Tongue (tissue), 3 donors: ENCODE measurements at places on chromosomes 12 and 14.

DNA sequence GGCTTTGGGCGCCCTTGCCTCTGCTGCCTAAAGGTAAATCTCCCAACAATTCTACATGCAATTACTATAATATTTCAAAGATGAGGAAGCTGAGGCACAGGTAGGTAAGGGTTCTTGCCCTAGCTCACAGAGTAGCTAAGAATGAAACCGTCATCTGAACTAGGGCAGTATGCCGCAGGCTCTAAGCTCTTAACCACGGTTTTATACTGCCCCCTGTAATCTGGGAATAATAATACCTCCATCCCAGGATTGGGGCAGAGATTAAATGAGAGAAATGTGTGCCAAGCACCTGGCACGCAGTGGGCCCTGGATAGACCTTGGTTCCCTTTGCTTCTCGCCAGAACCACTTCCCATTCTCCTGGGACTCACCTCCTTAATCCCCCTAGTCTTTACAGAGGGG, 1.5 kb upstream of the HRK start:
- DNase-seq = peak; percentile 49

DNA sequence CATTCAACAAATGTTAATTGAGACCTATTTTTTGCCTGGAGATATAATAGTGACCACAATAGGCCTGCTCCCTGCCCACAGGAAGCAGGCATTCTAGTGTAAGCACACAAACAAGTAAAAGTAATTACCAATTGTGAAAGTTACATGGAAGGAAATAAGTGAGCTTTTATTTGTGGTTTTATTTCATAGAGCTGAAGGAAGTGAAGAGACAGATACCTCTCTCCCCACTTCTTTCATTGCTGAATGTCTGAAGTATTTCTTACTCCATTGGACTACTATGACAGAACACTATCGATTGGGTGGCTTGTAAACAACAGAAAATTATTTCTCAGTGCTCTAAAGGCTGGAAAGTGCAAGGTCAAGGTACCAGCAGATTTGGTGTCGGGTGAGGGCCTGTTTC, 183.5 kb downstream of the PRKCH start:
- DNase-seq = no peak

- DNase-seq = peak; percentile 4
Observed at GRCh38 chr12:77213319-77213718, 147.9 kb upstream of the E2F7 start.

GRCh38 chr14:44135972-44136371, 371.1 kb downstream of the FSCB start:
- DNase-seq = no peak

GRCh38 chr14:99773521-99774497, 19.4 kb upstream of the EML1 start:
- no peak for DNase-seq

- no peak for DNase-seq
Observed at GRCh38 chr12:20018406-20018805, 349.9 kb upstream of the PDE3A start.

DNA sequence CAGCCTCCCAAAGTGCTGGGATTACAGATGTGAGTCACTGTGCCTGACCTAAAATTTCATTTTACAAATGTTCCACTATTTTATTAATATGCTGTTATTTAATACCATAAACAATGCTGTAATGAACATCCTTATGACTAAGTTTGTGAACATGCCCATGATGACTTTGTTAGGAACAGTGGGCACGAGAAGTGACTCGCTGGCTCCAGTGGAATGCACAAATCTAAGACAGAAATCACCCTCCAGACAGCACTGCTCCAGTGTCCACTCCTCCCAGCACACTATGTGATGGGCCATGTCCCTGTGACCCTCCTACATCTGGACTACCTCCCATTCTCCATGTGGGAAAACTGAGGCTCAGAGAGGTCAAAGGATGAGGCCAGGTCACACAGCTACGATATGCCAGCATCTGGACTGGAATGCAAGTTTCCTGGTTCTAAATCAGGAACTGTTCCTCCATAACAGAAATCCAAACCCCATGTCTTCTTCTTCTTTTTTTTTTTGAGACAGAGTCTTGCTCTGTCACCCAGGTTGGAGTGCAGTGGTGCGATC, 57.9 kb downstream of the GPR68 start:
- DNase-seq = no peak

GRCh38 chr12:127306604-127307215, 960.3 kb upstream of the TMEM132C start:
- no peak for DNase-seq

DNA sequence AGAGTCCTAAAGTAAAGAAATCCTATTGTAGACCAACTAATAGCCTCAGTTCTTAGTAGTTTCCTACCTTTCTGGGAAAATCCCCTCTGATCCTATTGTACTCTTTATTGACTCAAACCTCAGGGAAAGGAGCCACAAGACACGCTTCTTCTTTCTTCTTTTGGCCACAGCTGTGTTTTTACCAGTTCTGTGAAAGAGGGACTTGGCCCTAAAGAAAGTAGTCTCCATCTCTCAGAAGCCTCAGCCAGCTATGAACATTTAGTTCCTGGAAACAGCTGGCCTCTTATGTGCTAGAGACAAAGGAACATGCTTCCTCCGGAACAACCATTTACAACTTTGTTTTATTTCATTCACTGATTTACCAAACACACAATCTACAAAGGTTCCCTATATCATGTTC, 66.1 kb upstream of the ARID2 start:
- peak; percentile 13 for DNase-seq

DNA sequence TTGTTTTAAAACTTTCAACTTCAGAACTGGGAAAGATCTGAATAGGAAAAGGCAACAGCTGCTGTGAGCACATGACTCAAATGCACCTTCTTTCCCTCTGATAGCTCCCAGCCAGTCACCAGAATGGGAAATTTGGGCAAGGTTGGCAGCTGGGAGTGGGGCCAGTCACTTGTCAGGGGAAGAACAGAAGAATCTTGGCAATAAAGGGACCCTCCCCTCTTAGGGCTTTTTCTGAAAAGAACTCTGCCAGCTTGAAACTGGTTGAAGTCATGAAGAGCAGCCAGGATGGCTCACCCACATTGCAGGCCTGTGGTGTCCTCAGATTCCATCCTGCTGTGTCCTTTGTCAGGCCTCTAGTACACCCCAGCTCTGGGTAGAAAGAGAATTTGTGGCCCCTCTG, 10.3 kb upstream of the RIC8B start:
- DNase-seq = no peak

DNA sequence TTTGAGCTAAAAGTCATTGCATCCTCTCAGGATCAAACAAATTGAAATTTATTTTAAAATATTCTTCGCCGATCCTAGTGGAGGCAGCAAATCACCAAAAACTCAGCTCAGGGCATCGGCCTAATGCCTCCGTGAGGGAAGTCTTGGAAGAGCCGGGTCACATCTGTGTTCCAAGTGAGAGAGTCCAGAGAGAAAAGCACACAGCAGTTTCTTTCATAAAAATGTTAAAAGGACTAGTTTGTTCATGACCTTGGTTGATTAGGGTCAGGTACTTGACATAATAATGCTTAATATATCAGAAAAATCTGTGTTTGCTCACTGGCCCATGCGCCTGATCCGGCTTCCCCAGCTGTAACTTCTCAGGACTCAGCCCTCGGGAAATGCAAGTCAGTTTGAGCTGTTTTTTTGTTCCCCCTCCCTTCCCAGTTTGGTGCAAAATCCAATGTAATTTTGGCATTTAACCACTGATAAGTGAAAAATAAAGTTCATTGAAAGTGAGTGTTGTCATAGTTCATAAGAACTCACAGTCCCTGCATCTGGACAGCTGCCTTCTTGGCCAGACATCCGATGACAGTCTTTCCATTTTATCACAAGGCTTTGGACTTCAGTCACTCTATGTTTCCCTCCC, 161.7 kb downstream of the CAND1 start:
- DNase-seq = peak; percentile 85

- DNase-seq = peak; percentile 80
Observed at GRCh38 chr12:42129595-42130204, 15.0 kb downstream of the GXYLT1 start.

GRCh38 chr12:119679081-119679480, 11.1 kb downstream of the PRKAB1 start:
- no peak for DNase-seq

DNA sequence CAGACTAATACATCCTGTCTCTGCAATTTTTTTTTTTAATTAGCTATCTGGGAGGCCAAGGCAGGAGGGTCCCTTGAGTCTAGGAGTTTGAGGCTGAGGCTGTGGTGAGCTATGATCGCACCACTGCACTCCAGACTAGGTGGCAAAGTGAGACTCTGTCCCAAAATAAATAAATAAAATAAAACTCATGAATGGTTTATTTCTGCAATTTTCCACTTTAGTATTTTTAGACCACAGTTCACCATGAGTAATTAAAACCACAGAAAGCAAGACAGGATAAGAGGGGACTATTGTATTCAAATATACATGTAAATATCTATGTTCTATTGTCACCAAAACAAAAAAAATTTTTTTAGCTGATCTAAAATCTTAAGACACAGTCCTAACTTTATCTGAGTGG, 17.8 kb downstream of the TAOK3 start:
- DNase-seq = no peak

- no peak for DNase-seq
Observed at GRCh38 chr12:47789712-47790489, 16.9 kb downstream of the SLC48A1 start.

DNA sequence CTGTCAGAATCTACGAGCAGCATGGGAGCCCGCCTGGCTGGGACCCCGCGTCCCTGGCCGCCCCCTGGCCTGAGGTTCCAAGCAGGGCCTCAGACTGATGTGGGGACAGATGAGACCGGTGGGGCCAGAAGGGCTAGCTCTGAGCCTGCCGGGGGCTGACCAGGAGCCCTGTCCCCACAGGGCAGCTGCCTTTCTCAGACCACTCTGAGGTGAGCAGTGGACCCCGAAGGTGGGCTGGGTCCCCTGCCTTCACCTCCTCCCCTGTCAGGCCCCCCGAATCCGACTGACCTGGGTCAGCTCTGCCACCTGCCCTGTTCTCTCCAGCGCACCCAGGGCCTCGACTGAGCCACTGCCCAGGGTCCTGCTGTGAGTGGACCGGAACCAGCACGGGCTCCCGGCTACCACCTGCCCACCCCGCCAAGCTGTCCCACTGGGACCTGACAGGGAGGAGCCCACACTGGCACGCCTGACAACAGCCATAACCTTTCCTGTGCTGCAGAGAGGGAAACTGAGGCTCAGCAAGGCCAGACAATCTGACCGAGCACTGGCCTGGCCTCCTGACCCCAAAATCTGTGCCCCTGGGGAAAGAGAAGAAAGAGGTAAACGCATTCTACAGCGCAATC, 29.7 kb upstream of the TMEM179 start:
- no peak for DNase-seq

DNA sequence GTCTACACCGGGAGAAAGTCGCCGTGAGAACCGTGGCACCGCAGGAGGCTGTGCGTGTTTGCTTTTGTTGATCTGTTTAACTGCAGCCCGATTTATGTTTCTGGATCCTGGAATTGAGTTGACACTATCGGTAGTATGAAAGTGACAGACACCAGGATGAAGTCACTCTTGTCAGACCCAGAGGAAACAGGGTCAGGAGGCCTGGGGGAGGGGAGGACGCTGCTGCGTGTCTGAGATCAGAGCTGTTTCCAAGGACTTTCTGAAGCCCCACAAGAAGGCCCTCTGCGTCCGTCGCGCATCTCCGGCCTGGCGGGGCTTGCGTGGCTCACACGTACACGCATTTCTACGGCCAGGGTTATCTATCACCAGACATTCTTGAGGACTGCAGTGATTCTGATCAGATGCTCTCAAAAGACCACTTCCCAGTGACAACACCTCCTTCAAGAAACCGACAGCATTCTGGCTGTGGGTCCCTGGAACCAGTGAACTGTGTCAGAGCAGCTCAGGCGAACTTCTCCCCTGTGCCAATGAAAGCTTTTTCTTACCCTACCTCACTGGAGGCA, 263.4 kb downstream of the ADGRD1 start:
- DNase-seq = no peak

DNA sequence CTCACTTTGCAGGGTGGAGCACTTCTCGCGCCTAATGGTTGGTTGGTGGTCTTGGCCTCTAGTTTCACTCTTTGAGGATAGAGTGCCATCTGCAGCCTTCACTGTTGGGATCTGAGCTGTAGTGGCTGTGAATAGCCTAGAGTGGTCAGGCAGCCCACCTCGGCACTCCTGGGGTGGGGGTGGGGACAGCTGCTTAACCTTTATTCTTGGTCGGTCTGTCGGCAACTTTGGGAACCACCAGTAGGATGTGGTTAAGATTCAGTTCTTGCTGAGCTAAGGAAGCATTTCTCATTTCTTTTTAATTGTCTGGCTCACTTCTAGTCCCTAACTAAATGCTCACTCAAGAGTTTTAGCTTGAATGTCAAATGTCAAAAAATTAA, 21.1 kb downstream of the TMBIM6 start:
- no peak for DNase-seq
